ENCODE measurements at places on chromosomes 12 and 14. TPM values are rescaled to one million over a fixed set of nuclear protein-coding genes. Genes with fewer than 3 reads are reported as not detected.
A peak's percentile ranks its signal among the peaks of the same experiment; 100 is the strongest.

Gene MIP
- 0.24 TPM for polyA plus RNA-seq

Gene PPFIA2
- polyA plus RNA-seq = 2.4 TPM

Gene KRT77
- polyA plus RNA-seq = 0.42 TPM

Gene SLC2A3
- 26.7 TPM for polyA plus RNA-seq

Gene ACSM4
- polyA plus RNA-seq = 0.04 TPM

GRCh38 chr14:101961011-101961721, 3.2 kb upstream of the DYNC1H1 start:
- DNase-seq = peak; percentile 76
- no peaks in the 10 kb centered on the region for H3K27me3 ChIP-seq
- H3K4me1 ChIP-seq = peaks cover 4% of the 10 kb centered on the region

GRCh38 chr14:55964091-55964490, 154.1 kb upstream of the PELI2 start:
- no peak overlapping the region for H3K4me3 ChIP-seq
- no peaks in the 10 kb centered on the region for H3K27me3 ChIP-seq
- no peaks in the 10 kb centered on the region for H3K36me3 ChIP-seq
- no peak for DNase-seq
- no peak overlapping the region for H3K27ac ChIP-seq
- no peaks in the 10 kb centered on the region for H3K4me1 ChIP-seq

- no peak overlapping the region for H3K27ac ChIP-seq
- H3K4me3 ChIP-seq = no peak overlapping the region
- H3K27me3 ChIP-seq = no peaks in the 10 kb centered on the region
- peak; percentile 17 for DNase-seq
- no peaks in the 10 kb centered on the region for H3K36me3 ChIP-seq
- no peaks in the 10 kb centered on the region for H3K4me1 ChIP-seq
Measured at GRCh38 chr12:106840243-106840642, 65.8 kb downstream of the RIC8B start.

- no peaks in the 10 kb centered on the region for H3K36me3 ChIP-seq
- no peaks in the 10 kb centered on the region for H3K27me3 ChIP-seq
- H3K4me1 ChIP-seq = peaks cover 2% of the 10 kb centered on the region
- no peak overlapping the region for H3K27ac ChIP-seq
- peak; percentile 40 for DNase-seq
Measured at GRCh38 chr12:79645235-79645630, 45.5 kb downstream of the PAWR start.

DNA sequence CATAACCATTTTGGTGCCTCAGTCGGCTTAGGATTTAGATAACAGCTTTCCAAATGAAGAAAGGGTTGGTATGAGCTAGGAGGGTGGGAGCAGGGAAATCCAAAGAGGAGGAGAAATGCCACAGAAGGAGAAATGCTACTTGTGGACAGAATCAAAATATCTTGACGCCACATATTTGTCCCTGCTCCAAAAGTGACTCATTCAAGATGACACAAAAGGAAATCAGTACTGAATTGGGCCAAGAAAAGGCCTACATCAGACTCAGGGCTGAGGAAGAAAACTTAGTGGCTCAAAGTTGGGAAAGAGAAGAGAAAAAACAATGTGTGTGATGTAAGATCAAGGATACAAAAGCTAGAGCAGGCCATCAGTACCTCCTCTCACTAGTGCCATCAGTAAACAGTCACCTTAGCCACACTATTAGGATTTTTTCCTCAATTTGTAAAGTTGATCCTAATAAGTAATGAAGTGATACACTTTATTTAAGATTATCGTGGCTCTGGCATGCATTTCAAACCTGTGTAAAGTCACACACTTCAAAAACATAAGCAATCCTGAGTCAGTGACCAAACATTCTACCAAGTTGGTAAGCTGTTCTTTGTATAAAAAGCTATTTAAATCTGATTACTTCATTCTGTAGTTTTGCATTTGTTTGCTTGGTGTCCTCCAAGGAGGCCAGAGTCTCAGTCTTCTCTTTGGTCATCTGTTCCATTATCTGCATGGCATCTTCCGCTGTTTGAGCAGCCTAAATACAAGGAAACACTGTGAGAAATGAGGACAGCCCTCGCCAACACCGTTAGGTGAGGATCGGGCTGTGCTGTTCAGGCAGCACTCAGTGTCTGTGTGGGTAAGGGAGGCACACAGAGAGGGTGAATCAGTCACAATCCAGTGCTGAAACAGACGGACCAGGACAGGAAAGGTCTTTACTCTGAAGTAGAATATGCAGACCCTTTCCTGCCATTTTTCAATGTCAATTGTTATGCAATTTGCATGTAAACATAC, 52.6 kb upstream of the VPS33A start:
- H3K27me3 ChIP-seq = no peaks in the 10 kb centered on the region
- H3K27ac ChIP-seq = no peak overlapping the region
- peaks cover 54% of the 10 kb centered on the region for H3K36me3 ChIP-seq
- H3K4me3 ChIP-seq = no peak overlapping the region
- no peak for DNase-seq

- no peak overlapping the region for H3K4me3 ChIP-seq
- DNase-seq = no peak
- no peaks in the 10 kb centered on the region for H3K27me3 ChIP-seq
Measured at GRCh38 chr14:64801800-64802199, 77.9 kb downstream of the SPTB start.

DNA sequence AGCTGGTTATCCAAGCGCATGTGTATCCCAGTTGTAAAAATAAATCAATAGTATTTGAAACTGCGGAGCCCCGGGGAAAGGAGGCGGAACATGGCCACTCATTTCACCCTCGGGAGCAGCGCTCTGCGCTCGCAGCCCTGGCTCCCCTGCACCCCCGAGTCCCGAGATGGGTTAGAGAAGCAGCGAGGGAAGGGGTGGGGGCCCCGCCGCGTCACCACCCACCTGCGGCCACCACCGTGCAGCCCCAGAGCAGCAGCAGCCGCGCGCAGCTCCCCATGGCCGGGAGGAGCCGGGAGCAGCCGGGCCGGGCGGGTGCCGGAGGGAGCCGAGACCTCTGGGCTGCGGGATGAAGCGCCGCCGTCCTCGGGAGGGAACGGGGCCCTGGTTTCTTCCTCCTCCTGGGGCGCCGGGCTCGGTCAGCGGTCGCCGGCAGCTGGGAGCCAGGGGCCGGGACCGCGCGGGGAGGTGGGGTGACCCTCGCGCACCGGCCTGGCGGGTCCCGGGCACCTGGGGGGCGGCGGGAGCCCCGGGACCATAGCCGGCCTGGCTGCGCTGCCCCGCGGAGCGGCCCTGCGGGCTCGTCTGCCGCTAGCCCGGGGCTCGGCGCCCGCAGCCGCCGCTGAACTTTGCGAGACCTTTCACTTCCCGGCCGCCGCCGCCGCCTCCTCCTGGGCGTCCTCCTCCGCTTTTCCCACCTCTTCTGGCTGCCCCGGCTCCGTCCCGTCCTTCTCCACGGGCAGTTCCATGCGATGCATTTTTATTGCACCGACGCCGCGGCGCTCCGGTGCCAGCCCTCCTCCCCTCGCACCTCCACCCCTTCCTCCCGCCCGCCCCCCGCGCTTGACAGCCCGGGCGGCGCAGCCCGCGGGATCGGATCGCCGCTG, at the start of gene NTN4:
TSS of gene NTN4 (minus strand) at position 732 of the 884 bp plus-strand sequence. CDS start at position 277, 455 bp downstream.
- H3K36me3 ChIP-seq = peaks cover 5% of the 10 kb centered on the region
- peak within 1 kb of the TSS; percentile 83 for H3K4me3 ChIP-seq
- peaks cover 17% of the 10 kb centered on the region for H3K27me3 ChIP-seq
- DNase-seq = no peak
- H3K27ac ChIP-seq = peak within 1 kb of the TSS; percentile 83

GRCh38 chr12:75831402-75831801, 200.2 kb downstream of the PHLDA1 start:
- no peak for DNase-seq
- H3K36me3 ChIP-seq = no peaks in the 10 kb centered on the region
- H3K4me1 ChIP-seq = no peaks in the 10 kb centered on the region
- no peak overlapping the region for H3K27ac ChIP-seq
- H3K27me3 ChIP-seq = no peaks in the 10 kb centered on the region
- no peak overlapping the region for H3K4me3 ChIP-seq

DNA sequence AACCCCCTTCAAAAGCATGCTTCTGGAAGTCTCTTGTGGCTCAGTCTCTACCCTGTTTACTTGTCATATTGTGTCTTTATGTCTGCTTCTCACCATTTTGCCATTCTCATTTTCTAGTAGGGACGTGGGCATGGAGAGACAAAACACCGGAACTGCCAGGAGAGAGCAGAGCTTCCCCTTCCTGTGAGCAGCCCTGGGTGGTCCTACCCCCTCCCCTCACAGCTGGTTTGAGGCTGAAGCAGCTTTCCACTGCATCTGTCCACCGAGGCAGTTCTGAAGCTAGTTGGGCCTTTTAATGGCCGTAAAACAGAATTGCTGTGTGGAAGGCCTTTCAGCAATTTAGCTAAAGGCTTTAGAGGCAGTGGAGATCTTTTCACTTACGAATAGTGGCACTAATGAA, 77.0 kb downstream of the PELI2 start:
- H3K36me3 ChIP-seq = no peaks in the 10 kb centered on the region
- H3K4me1 ChIP-seq = peaks cover 6% of the 10 kb centered on the region
- DNase-seq = no peak
- peak overlapping the region; percentile 4 for H3K27ac ChIP-seq
- H3K27me3 ChIP-seq = no peaks in the 10 kb centered on the region
- H3K4me3 ChIP-seq = no peak overlapping the region

DNA sequence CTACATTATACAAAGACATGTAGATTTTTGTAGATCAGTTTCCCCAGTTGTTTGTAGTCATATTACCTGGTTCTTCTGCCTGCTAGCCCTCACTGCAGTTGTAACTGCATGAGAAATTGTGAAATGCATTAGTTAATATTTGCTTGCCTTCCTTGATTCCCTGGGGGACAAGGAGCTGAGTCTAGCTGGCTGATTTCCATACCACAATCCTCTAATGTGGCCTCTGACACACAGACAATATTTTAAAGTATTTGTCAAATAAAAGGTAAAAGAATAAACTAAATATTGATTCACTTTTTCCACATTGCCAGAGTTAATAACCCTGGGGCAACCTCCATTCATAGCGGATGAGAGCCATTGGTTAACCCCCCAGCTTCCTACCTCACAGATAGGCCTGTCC, 128.8 kb upstream of the TMEM132C start:
- H3K36me3 ChIP-seq = no peaks in the 10 kb centered on the region
- no peaks in the 10 kb centered on the region for H3K27me3 ChIP-seq
- H3K4me1 ChIP-seq = no peaks in the 10 kb centered on the region
- H3K4me3 ChIP-seq = no peak overlapping the region

- H3K27ac ChIP-seq = no peak overlapping the region
- H3K27me3 ChIP-seq = no peaks in the 10 kb centered on the region
- no peak overlapping the region for H3K4me3 ChIP-seq
- peaks cover 19% of the 10 kb centered on the region for H3K4me1 ChIP-seq
Measured at GRCh38 chr12:93896427-93896826, 219.3 kb downstream of the CRADD start.

DNA sequence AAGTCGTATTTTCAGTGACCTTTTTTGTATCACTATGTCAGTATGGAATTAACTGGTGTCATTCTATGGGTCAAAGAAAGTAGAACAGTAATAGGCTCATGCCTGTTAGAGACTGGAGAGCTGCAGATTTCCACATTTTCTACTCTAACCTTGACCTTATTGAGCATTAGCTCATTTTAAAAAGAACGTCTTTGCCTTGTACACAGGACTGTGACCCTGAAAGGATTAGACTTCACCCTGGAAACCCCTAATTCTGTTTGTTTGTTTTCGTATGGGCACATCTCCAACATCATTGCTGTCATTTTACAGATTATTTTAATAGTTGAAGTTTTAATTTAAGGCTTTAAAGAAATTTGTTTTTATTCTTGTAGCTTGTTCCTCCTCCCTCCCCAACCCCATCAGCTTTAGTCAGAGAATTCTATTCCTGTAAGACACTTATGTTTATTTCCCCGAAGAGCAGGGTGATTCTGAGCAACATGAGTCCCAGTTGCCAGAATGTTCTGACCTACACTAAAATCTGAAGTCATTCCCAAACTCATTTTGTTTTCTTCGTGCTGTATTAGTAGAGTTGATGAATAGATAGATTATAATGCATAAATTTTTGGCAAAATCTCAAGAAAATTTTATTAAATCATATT, 451.3 kb downstream of the FOXG1 start:
- H3K27ac ChIP-seq = no peak overlapping the region
- H3K4me1 ChIP-seq = no peaks in the 10 kb centered on the region
- peaks cover 3% of the 10 kb centered on the region for H3K27me3 ChIP-seq
- H3K4me3 ChIP-seq = no peak overlapping the region

- no peaks in the 10 kb centered on the region for H3K27me3 ChIP-seq
- no peaks in the 10 kb centered on the region for H3K36me3 ChIP-seq
- H3K4me3 ChIP-seq = no peak overlapping the region
- H3K4me1 ChIP-seq = no peaks in the 10 kb centered on the region
- no peak overlapping the region for H3K27ac ChIP-seq
Measured at GRCh38 chr14:58563978-58564377, 73.8 kb upstream of the DACT1 start.

DNA sequence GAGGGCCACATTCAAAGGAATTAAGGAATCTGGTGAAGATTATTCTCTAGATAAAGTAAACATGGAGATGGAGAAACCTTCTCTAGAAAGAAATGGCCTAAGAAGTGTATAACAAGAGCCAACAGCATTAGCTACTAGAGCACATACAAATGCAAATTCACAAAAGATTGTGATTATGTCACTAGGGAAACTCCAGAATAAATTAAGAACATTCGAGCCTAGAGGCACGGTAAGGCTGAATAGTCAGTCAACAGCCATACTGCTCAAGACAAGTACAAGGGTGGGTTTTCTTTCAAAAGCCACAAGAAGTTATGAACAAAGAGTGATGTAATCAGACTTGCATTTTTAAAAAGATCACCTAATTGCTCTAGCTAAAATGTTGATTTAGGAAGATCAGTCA, 25.4 kb downstream of the PPP4R3A start:
- H3K27me3 ChIP-seq = no peaks in the 10 kb centered on the region
- peaks cover 61% of the 10 kb centered on the region for H3K36me3 ChIP-seq
- no peak overlapping the region for H3K27ac ChIP-seq
- H3K4me1 ChIP-seq = no peaks in the 10 kb centered on the region

DNA sequence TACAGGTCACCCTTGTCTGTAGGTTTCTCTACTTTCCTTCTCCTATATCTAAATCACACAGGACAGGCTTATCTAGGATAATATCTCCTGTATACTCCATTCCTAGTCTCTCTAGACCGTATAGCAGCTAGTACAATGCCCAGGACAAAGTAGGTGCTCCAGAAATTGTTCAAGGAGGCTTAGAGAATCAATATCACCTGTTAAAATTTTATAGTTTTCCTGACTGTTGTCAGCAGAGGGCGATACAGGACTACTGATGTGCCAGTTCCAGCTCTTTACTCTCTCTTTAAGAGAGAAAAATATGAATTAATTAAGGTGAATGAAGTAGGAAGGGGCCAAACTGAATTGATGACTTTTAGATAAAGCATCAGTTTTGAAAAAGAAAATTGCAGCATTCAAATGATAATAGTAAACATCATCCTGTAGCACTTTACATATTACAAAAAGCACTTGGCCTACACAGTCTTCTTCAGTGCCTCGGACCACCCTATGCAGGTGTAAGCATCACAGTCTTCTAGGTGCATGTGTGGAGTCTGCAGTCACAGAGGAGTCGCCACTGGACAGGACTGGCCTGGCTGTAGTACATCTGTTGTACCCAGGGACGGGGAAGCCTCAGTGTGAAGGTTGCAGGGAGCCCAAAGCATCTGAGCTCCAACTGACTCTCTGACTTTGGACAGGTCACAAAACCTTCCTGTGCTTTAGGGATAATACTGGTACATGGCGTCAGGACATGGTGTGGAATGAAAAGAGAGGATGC, 61.9 kb upstream of the MAX start:
- DNase-seq = no peak
- peaks cover 6% of the 10 kb centered on the region for H3K4me1 ChIP-seq
- peak overlapping the region; percentile 4 for H3K27ac ChIP-seq
- no peaks in the 10 kb centered on the region for H3K36me3 ChIP-seq
- no peak overlapping the region for H3K4me3 ChIP-seq
- H3K27me3 ChIP-seq = no peaks in the 10 kb centered on the region
